ENCODE measurements at places on chromosomes 1 and 21.

DNA sequence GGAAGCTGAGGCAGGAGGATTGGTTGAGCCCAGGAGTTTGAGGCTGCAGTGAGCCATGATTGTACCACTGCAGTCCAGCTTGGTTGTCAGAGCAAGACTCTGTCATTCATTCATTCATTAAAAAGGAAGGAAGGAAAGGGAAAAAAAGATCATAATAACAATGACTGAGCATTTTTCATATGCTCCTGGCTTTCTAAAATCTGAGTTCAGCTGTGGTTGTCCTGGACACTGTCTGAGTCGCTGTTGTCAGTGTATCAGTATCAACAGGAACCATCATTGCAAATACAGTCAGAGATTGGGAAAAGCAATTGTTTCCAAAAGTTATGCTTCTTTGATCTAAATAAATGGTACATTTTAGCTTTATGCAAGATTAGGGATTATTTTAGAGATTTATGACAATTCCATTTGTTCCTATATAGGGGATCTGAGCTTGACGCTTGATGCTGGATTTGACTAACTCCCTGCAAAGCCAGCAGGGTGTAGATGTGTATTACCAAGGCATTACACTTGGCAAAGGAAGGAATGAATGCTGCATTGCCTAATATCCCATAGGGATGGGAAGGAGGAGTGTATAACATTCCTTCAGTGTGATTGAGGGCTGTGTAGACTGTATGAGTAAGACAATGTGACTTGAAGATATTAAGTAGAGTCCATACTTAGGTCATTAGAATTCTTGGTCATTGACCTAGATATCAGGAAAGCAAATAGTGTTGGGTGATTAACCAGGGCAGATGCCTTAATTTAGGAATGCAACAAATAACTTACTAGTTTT is 100.2 kb downstream of the DISP1 start:
- no peak for DNase-seq

- no peak for DNase-seq
These were observed 25.5 kb upstream of the IL10 start for GRCh38 chr1:206797534-206798383.

- DNase-seq, result no peak
These were observed 15.2 kb downstream of the LRRN2 start for GRCh38 chr1:204670152-204670927.

DNA sequence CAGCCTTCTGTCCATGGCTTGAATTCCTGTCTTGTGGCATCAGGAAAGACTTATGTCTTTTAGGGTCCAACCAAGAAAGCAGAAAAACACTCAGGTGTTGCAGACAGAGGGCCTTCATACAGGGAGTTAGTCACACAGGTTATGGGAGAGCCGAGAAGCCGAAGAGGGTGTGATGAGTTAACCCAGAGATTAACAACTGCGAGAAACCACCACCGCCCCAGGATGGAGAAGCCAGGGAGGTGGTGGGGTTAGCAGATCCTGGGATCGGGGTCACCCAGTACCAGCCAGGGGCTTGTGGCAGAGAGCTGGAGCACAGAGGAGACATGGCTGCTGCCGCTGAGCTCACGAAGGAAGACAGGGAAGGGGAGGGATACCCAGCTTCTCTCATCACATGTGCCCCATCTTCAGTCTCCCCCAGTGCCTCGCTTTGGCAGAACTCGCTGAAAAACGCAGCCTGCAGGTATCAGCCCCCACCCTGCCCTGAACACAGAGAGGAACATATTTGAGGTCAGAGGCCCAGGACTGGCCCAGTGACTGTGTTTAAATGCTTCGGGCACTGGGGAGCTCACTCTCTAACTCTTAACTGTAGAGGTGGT is 58.7 kb downstream of the RUNX3 start:
- peak; percentile 58 for DNase-seq

DNA sequence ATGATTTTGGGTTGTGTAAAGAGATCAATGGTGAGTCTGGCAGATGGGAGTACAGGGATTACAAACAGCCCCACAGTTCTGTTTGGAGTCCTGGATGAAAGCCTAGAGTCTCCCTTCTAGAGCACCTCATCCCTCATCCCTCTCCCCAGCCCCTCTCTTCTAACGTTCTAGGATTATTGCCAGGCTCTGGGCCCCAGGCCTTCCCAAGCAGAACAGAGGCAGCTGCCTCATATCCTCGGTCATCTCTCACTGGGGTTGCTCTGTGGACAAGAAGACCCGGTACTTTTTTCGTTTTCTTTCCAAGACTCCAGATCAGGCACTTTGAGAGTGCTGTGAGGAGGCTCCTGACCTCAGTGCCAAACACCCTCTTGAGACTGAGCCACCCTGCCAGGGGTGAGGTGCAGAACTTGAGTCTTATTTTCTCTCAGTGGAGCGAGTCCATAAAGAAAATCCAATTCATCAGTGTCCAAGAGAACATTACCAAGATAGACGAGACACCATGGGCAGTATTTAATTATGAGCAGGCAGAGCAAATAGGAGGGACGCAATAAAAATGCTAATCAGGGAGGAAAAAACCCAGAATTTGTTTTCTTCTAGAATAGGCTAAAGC is 17.1 kb upstream of the KCND3 start:
- no peak for DNase-seq

DNA sequence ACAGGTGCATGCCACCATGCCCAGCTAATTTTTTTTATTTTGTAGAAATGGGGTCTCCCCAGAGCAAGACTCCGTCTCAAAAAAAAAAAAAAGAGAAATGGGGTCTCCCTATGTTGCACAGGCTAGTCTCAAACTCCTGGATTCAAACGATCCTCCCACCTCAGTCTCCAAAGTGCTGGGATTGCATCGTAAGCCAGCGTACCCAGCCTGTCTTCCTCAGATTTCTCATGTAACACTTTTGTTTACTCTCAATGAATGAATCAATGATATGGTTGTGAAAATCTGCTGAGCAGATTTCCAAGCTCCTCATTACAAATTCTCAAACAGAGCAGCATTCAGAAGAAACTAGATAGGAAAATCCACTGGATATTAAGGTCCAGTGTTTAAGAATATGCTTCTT is 6.6 kb downstream of the CMPK1 start:
- no peak for DNase-seq

- no peak for DNase-seq
These were observed 48.1 kb upstream of the EEIG2 start for GRCh38 chr1:108511764-108512163.

- DNase-seq, result no peak
These were observed 29.2 kb downstream of the TRAF5 start for GRCh38 chr1:211355873-211356272.

DNA sequence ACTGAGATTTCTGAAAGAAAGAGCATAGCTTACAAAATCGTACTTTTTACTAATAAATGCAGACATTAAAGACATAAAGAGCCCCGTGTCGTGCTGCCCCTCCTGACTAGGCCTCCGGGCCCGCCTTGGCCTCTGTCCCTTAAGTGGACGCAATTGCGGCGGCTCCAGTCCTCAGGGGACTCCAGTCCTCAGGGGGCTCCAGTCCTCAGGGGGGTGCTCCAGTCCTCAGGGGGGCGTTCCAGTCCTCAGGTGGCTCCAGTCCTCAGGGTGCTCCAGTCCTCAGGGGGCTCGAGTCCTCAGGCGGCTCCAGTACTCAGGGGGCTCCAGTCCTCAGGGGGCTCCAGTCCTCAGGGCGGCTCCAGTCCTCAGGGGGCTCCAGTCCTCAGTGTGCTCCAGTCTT is 10.6 kb upstream of the OR2M2 start:
- DNase-seq, result no peak

GRCh38 chr1:31548534-31548906 is 27.8 kb upstream of the TINAGL1 start:
- DNase-seq, result no peak

GRCh38 chr1:218364028-218364710 is 19.0 kb downstream of the TGFB2 start:
- DNase-seq, result no peak

- DNase-seq, result no peak
These were observed 51.5 kb downstream of the CNST start for GRCh38 chr1:246617768-246618167.

DNA sequence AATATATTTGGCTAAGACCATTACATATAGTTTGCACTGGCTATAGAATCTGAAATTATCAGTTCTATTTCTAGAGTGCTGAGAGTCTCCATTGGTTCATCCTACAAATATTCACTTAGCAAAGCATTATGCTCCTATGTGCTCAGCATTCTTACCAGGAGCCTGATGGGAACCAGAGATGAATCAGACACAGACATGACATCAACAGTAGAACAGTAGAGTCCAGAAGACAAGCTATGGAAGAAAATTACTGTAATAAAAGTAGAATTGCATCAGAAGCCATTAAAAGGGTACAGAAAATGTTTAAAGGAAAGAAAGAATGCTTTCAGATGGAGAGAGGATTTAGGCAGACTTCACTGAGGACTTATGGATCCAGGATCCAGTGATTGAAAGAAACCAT is 271.7 kb upstream of the SNX7 start:
- DNase-seq, result no peak

- DNase-seq, result no peak
These were observed 35.3 kb downstream of the TMEM50B start for GRCh38 chr21:33444499-33444898.

DNA sequence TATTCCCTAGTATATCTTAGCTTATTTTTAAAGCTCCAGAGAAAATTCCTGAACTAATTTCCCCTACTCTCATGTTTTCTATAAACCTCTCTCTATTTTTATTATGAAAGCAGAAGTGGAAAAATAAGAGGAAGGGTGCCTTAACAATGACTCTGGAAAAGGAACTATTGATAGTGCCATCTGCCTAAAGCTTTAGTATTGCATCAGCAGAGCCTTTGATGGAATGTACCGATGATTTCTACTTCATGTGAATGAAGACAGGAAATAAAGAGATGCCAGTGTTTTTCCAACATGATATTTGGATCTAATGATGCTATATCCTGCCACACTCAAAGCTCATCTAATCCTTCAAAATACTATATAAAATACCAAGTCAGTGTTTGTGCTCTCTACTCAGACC is 35.1 kb downstream of the TNFSF18 start:
- DNase-seq, result no peak

DNA sequence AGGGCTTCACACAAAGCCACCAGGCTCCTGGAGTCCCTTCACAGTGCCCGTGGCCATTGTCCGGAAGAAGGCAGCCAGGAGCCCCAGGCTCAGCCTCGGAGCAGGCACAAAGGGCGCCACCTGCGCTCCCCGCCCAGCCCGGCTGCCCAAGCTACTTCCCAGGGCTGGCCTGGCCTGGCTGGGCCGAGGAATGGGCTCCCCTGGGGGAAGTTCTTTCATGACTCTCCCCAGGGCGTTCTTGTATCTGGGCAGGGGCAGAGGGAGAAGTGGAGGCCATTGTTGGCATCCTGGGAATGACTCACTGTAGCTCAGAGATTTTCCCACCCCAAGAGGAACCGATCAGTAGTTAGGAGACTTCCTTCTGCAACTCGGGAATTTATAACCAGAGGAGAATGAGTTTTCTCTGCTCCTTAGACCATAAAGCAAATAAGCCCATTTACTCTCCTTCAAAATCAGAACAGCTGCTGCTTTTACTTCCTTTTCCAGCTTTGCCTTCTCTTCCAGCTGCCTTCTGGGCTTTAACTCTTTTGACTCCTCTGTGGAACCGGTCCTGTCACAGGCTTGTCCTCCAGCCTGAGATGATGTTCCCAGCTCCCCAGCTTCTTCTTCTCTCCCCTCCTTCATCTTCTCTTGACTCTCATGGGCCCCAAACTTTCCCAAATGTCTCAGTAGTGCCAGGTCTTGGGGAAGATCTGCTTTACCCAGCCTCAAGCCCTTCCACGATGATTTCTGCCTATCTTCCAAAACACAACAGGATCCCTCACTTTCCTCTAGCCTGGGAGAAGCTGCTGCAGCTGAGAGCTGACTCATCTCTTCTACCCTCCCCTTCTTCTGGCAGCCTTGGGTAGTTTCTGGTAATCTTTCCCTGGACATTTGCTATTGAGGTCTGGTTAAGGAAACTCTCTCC is 118.7 kb upstream of the CD34 start:
- DNase-seq, result no peak

DNA sequence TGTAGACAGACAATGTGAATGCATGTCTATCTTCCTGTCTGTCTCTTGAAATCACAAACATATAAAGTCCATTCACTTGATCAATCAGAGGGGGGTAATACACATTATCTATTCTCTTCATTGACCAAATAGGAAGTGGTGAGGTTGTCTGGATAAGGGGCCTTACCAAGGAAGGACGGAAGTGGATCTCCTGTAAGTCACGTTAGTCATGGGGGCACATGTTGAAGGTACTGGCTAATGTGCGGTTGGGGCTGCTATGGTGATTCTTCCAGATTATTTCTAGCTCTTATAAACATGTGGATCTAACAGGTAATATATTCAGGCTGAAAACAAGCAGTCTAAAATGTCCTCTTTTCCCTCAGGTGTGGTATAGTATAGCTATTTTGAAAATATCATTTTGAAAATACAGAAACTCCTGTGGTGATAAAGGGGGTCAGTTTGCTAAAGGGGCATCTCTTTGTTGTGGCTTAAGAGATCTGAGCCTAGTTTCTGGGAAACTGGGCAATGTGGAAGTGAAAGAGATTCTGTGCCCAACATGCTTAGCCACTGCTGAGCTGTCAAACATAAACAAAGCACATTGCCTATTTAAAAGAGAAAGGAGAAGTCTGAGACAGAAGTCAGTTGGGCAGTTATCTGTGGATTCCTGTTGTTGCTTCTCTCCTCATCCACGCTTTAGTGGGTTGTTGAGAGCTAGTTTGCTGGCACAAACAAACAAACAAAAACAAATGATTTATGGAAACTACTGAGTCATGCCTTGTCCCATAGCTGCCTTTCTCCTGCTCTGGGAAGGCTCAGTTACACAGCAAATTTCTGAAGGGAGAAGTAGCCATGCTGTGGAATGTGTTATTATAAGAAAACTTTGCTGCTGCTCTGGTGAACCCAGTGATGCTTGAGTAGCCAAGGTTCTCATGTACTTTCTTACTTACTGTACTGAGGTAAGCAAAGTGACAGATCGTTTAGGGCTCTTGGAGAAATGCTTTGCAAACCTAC is 166.9 kb downstream of the HLX start:
- DNase-seq, result no peak

- no peak for DNase-seq
These were observed 1.6 kb downstream of the SLC25A34 start for GRCh38 chr1:15737324-15738319.

DNA sequence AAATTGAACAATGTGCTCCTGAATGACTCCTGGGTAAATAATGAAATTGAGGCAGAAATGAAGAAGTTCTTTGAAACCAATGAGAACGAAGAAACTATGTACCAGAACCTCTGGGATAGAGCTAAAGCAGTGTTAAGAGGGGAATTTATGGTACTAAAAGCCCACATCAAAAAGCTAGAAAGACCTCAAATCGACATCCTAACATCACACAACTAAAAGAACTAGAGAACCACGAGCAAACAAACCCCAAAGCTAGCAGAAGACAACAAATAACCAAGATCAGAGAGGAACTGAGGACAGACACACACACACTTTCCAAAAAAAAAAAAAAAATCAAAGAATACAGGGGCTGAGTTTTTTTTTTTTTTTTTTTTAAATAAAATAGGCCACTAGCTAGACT is 564.2 kb downstream of the SMYD3 start:
- no peak for DNase-seq
